ENCODE measurements at places on chromosomes 1 and 21.

- no peak for DNase-seq
These were observed 12.6 kb downstream of the MCL1 start for GRCh38 chr1:150566589-150567340.

DNA sequence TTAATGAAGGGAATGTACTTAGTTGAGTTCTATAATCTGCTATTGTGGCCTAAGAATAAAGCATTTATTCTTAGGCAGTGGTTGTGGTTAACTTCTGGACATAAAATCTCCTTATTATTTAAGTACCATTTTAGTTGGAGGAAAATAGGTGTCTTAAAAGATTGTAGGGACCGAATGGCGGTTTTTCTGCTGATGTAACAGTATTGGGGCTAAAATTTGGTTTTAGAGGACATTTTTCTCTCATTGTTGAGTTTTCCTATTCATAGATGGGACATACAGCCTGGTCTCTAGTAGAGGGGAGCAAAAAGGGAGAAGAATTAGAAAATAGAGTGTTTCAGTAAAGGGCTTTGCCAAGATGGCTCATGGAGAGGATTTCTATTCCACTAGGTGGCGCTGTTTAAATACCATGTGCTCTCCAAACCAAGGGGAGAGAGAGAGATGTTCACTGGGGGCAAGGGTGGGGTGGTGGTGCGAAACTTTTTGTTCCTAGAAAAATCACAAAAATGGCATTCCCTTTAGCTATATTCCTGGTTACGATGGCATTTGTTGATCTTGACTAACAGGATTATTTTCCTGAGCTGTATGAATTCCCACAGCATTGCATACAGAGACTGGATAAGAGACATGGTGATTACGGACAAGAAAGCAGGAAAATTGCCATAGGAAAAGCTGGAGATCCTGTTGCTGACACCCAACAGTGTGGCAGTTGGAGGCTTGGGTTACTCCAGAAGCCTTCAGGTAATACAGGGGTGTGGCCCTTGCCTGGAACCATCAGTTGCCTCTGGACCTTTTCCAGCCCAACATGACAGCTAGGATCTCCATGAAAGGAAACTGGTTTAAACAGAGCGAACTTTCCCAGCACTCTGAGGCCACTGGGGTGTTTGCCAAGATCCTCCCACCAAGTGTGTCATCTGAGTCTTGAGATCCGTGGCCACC is 18.2 kb upstream of the FCGR2A start:
- peak; percentile 59 for DNase-seq

DNA sequence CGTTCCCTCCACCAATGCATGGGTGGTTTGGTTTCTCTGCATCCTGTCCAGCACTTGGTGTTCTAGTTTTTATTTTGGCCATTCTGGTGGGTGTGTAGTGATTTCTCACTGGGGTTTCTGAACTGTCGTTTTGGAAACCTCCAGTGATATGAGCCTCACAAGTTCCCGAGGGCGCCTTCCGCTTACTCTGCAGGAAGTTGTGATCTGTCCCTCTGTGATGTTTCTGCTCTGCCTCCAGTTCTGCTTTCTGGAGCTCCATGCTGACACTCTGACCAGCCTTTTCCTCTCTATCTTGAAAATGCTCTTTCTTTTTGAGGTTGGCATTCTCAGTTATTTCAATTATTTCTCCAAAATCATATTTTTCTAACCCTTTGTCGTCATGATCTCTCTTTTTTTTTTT is 111.6 kb downstream of the PLD5 start:
- no peak for DNase-seq

GRCh38 chr1:64864018-64864940 is 102.1 kb downstream of the JAK1 start:
- DNase-seq, result peak; percentile 81

DNA sequence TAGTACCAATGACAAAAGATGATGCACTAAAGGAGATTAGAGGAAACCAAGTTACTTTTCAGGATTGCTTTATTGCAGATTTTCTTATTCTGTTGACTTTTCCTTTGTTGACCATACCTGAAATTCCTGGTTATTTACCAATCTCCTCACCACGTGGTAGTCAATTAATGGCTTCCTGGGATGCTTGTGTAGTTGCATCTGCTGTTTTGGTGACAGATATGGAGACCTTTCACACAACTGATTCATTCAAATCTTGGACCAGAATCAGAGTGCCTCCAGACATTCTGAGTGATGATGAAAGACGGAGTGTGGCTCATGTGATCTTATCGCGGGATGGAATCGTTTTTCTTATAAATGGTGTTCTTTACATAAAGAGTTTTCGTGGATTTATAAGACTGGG is 91.3 kb downstream of the CATSPERE start:
- DNase-seq, result no peak

GRCh38 chr1:62727656-62728407 is 39.6 kb upstream of the DOCK7 start:
- DNase-seq, result no peak

- peak; percentile 70 for DNase-seq
These were observed 2.5 kb downstream of the UBASH3A start for GRCh38 chr21:42406201-42406621.

DNA sequence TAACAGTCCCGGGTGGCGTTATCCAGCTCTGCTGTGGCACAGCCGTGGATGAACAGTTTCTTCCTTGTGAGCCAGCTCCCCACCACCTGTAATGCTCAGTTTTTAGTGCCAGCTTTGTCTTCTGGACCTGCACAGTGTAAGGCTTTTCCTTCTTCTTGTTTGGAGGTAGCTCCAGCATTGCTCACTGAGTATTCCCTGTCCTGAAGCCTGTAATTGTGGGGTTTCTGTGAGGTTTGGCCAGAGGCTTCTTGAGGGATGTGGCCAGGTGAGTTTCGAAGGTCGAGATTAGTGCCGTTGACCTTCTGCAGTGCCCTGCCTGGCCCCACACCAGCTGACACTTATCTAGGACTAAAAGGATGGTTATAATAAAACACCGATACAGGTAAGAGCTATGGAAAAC is 75.0 kb downstream of the PBX1 start:
- no peak for DNase-seq

- no peak for DNase-seq
These were observed 362.4 kb downstream of the NEGR1 start for GRCh38 chr1:71919811-71920509.

DNA sequence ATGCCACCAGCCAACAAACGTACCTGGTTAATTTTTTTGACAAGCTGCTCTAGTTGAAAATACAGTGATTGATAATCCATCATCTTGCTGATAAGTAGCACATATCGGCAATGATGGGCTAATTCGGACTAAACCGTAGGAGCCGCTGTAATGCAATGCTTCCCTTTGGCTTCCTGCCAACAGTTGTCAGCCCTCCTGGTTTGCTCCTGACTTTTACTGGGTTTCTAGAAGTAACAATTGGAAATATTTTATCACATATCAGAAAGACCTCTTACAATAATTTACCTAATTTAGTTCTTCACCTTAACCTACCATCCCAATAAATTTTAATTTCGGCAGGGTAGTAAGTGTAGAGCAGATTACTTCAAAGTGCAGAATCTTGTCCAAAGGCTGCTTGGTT is 148.5 kb downstream of the DHRS3 start:
- DNase-seq, result no peak

DNA sequence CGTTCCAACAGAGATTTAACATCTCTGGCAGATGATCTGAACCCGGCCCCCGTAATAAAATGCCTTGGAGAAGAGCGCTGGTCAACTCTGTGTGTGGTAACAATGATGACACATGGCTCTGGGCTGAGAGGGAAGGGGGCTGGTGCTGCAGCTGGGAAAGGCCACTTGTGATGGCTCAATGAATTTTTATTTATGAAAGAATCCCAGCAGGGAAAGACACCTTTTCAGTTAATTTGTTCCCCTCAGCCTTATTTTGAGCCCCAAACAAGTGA is 59.4 kb downstream of the SYT6 start:
- no peak for DNase-seq

- DNase-seq, result no peak
These were observed 77.2 kb downstream of the DDAH1 start for GRCh38 chr1:85387781-85388180.

DNA sequence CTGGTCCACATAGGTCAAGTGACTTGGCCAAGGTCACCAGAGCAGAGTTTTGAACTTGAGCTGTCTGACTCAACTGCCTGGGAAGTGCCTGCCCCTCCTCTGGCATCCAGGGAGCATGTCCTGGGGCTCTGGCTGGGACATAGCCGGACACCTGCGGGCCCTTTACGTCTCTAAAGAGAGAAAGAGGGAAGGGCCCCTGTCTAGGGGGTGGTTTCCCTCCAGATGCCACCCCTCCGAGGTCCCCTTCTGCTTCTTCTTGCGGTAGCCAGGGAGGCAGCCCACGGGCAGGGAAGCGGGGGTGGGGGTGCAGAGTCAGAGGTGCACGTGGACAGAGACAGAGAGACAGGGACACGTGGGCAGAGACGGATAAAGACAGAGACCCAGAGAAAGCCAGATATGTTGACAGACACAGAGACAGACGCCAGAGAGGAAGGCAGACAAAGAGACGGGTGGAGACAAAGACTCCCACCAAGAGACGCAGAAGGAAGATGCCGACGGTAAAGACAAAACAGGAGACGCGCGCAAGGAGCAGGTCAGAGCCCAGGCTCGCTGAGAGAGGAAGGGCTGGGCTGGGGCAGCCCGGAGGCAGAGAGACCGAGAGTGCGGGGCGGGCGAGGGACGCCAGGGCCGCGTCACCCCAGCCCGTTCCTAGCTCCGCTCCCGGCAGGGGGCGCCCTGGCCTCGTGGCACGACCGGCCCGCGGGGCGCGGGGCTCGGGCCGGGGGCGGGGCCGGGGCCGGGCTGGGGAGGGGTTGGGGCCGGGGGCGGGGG is 458 bp upstream of the ALPL start:
- peak; percentile 47 for DNase-seq

- no peak for DNase-seq
These were observed 258.4 kb upstream of the DPYD start for GRCh38 chr1:98179151-98179773.

DNA sequence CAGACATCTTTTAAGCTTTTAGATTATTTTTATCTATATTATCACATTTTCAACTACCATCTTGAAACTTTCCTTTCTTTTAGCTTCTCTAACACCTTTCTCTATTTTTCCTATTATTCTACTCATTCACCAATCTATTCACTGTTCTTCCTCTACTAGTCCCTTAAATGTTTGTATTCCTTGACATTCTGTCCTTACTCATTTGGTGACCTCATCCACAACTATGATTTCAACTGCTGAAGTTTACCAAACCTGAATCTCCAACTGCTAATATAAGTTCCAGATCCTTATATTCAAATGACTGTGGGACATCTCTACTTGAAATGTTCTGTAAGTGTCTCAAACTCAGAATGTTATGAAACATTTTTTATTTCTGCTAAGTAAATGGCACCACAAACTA is 49.2 kb downstream of the TUT4 start:
- DNase-seq, result no peak

GRCh38 chr1:208538587-208538986 is 294.4 kb upstream of the PLXNA2 start:
- DNase-seq, result no peak

GRCh38 chr1:109523706-109524105 is 14.2 kb upstream of the AMIGO1 start:
- DNase-seq, result no peak

DNA sequence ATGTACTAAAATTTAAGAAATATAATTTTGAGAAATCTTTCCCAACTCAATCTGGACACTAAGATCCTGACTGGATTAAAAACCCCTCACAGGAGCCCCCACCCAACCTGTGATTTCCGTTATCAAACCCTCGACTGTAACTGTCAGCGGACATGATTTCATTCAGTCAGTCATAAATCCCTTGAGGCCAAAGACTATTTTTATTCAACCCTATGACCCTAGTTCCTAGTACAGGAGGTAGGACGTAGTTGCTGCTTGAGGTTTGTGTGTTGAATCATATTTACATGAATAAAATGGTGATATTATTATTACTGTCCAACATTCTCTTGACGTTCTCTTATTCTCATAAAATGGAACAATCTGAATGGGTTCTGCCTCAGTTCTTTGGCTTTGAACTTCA is 73.1 kb upstream of the DYNLT5 start:
- no peak for DNase-seq

DNA sequence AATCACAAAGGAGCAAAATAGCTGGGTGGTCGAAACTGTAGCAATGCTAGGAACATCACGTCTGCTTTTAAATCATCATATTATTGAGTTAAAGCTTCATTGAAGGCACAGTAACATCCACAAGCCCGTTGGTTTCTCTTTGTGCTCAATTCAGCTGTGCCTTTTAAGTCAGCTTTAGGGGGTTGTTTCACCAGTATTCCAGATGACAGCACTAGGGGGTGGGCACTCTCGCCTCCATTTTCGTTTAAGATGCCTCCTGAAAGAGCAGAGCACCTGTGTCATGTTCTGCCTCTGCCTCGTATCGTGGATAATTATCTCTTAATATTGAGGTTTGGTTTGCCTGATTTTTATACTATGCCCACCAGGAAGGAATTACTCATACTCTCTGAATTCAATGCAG is 139.8 kb upstream of the PTBP2 start:
- no peak for DNase-seq

DNA sequence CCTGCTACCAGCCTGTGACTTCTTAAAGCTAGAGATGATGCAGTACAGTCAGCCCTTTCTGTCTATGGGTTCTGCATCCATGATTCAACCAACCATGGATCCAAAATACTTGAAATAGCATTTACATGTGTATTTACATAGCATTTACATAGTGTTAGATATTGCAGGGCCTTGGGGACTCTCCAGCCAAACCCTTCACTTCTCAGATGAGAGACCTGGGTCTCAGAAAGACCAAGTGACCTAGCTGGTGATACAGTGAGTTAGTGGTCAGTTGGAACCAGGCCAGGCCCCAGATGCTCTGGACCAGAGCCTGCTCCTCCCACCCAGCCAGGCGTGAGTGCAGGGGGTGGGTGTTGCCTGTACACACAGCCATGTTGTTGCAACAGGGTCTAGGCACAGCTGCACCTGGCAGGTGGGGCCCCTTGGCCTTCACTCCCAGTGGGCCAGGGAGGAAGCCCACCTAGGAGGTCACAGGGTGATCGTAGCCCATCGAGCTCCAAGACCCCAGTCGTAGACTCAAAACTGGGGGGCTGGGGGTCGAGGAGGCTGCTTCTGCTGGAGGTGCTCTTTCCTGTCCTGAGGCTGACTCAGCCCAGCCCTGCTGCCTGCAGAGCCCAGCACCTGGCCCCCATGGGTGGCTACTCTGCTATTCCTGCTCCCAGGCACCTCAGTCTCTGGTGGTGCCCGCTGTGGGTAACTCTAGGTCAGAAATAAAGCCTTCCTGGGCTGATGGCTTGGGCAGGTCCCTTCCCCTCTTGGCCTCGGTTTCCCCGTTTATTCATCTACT is 7.7 kb downstream of the TMEM61 start:
- no peak for DNase-seq

GRCh38 chr1:221069986-221070385 is 190.7 kb downstream of the HLX start:
- DNase-seq, result no peak

DNA sequence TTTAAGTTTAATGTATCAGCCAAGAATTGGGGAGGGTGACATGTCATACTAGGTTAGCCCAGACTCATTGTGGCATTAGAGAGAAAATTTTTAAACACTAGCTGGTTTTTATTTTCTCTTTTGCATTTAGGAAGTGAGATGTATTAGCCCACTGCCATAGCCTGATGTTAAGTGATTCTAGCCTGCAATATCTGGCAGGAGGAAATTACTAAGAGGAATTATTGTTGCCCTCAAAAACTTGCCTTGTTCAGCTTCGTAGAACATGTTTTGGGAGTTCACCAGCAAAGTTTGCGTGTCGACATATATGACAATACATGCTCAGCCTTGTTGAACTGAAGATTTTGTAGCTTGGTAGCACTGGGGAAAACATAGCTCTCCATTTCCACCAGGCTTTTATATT is 12.5 kb downstream of the ADAM30 start:
- DNase-seq, result no peak

All from CD4-positive, alpha-beta T cell treated with Interferon alpha-2 for 1 hour (primary cell).